CD4-positive, alpha-beta memory T cell (primary cell): ENCODE measurements at places on chromosomes 1 and 21.

DNA sequence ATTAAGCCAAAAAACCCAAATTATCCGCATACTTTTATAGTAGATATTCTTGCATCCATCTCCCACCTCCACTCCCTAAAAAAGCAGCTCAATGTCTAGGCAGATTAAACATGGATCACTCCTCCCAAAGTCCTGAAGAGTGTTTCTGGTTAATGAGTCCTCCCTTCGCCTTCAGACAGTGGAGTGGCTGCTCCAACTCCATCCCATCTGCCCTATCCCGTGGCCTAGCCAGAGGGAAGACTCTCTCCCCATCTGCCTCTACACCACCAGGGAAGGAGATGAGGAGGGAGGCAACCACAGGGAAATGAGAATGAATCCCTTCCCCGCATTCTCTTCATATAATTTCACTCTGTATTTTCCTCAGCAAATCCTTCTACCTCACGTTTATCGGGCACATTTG, 103.8 kb downstream of the SLC45A1 start:
- no peak for DNase-seq
- H3K36me3 ChIP-seq: peaks cover 2% of the 10 kb centered on the region
- H3K27ac ChIP-seq: peak overlapping the region; percentile 84
- H3K4me1 ChIP-seq: peaks cover 78% of the 10 kb centered on the region
- peak overlapping the region; percentile 89 for H3K4me3 ChIP-seq

DNA sequence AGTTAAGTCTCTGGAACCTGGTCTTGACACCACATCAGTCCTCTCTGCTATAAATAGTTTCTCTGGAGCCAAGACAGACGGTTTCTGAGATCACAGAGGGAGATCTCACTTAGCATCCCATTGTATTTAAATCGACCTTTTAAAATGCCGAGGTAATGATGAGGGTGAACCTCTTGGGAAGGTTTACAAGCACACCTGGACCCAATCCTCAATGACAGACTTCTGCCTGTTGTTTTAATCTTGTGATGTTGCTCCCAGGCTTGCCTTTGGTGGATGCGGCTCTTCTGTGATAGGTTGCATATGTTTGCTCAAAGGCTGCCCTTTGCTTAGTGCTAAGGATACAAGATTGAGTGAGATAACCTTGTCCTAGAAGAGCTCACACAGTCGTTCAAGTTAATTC, 104.6 kb upstream of the L1TD1 start:
- H3K36me3 ChIP-seq: peaks cover 7% of the 10 kb centered on the region
- no peaks in the 10 kb centered on the region for H3K27me3 ChIP-seq
- no peak overlapping the region for H3K4me3 ChIP-seq
- no peak for DNase-seq

DNA sequence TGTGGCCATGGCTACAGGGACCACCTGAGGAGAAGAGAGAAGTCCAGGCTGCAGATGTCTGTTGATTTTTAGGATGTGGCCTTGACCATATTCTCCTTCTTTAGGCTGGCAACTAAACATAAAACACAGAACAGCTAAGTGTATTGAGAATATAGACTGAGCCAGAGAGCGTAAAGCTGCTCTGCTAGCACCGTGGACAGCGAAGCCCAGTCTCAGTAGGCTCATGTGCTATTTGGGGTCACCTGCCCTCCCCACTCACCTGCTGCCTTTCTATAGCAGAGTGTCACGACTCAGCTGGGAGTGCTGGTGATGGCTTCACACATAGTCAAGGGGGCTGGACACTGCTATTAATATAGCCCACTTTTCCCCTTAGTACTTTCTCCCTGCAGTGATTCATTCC, 278.5 kb downstream of the KCNH1 start:
- no peaks in the 10 kb centered on the region for H3K4me1 ChIP-seq
- no peak for DNase-seq
- no peak overlapping the region for H3K27ac ChIP-seq
- no peak overlapping the region for H3K4me3 ChIP-seq

DNA sequence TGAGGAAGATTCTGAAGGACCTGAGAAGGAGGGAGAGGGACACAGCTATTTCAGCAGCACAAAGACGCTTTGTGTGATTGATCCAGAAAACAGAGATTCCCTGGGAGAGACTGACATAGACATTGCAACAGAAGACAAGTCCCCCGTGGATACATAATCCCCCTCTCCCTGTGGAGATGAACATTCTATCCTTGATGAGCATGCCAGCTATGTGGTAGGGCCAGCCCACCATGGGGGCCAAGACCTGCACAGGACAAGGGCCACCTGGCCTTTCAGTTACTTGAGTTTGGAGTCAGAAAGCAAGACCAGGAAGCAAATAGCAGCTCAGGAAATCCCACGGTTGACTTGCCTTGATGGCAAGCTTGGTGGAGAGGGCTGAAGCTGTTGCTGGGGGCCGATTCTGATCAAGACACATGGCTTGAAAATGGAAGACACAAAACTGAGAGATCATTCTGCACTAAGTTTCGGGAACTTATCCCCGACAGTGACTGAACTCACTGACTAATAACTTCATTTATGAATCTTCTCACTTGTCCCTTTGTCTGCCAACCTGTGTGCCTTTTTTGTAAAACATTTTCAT, 161.3 kb upstream of the SGIP1 start:
- peaks cover 87% of the 10 kb centered on the region for H3K4me1 ChIP-seq
- no peaks in the 10 kb centered on the region for H3K27me3 ChIP-seq
- no peak overlapping the region for H3K4me3 ChIP-seq
- peaks cover 32% of the 10 kb centered on the region for H3K36me3 ChIP-seq
